ENCODE measurements at places on chromosomes 6 and 20. TPM values are rescaled to one million over a fixed set of nuclear protein-coding genes. Genes with fewer than 3 reads are reported as not detected.

ZNF165 gene
- total RNA-seq = 4.2 TPM

PPIL6 gene
- total RNA-seq = 2.2 TPM

TRAPPC3L gene
- not detected for total RNA-seq

PET117 gene
- total RNA-seq = 14.6 TPM

REM1 gene
- total RNA-seq = not detected

BMP6 gene
- total RNA-seq = 13.6 TPM

RAET1G gene
- total RNA-seq = 1.2 TPM

ERVFRD-1 gene
- total RNA-seq = not detected

SPINT4 gene
- total RNA-seq = not detected

TDRD6 gene
- not detected for total RNA-seq

TRIM15 gene
- 0.13 TPM for total RNA-seq

EPHA7 gene
- total RNA-seq = 8.6 TPM

HINT3 gene
- total RNA-seq = 11.5 TPM

FAXC gene
- total RNA-seq = 9.0 TPM

NKX2-4 gene
- not detected for total RNA-seq

TBX18 gene
- total RNA-seq = 10.1 TPM

CLVS2 gene
- 1.1 TPM for total RNA-seq

CAPN11 gene
- total RNA-seq = 1.2 TPM

SIRPG gene
- not detected for total RNA-seq

SLC17A2 gene
- total RNA-seq = not detected

WFDC2 gene
- 1.6 TPM for total RNA-seq

SLC22A7 gene
- not detected for total RNA-seq

CST2 gene
- total RNA-seq = not detected

VSX1 gene
- total RNA-seq = 0.21 TPM

RBM24 gene
- total RNA-seq = 23.0 TPM

OR12D3 gene
- not detected for total RNA-seq

HLA-DOA gene
- total RNA-seq = 0.08 TPM

RIPOR3 gene
- 92.5 TPM for total RNA-seq

ATAT1 gene
- total RNA-seq = 15.8 TPM

CYP24A1 gene
- total RNA-seq = 3.0 TPM

PRDM1 gene
- total RNA-seq = 2.6 TPM

PRICKLE4 gene
- total RNA-seq = 1.6 TPM

MAS1 gene
- total RNA-seq = not detected

BTN1A1 gene
- 0.10 TPM for total RNA-seq

SSTR4 gene
- total RNA-seq = not detected
